ENCODE measurements at places on chromosomes 4 and X. TPM values are rescaled to one million over a fixed set of nuclear protein-coding genes. Genes with fewer than 3 reads are reported as not detected.

KLF8 gene
- 2.2 TPM for polyA plus RNA-seq

CXCL11 gene
- not detected for polyA plus RNA-seq

TLR3 gene
- polyA plus RNA-seq = 1.1 TPM

PPEF2 gene
- not detected for polyA plus RNA-seq

NUDT10 gene
- not detected for polyA plus RNA-seq

All from CD4-positive, CD25-positive, alpha-beta regulatory T cell (primary cell).